ENCODE measurements at places on chromosomes 1 and 21. TPM values are rescaled to one million over a fixed set of nuclear protein-coding genes. Genes with fewer than 3 reads are reported as not detected.

The VANGL1 gene
- 7.8 TPM for total RNA-seq

DNA sequence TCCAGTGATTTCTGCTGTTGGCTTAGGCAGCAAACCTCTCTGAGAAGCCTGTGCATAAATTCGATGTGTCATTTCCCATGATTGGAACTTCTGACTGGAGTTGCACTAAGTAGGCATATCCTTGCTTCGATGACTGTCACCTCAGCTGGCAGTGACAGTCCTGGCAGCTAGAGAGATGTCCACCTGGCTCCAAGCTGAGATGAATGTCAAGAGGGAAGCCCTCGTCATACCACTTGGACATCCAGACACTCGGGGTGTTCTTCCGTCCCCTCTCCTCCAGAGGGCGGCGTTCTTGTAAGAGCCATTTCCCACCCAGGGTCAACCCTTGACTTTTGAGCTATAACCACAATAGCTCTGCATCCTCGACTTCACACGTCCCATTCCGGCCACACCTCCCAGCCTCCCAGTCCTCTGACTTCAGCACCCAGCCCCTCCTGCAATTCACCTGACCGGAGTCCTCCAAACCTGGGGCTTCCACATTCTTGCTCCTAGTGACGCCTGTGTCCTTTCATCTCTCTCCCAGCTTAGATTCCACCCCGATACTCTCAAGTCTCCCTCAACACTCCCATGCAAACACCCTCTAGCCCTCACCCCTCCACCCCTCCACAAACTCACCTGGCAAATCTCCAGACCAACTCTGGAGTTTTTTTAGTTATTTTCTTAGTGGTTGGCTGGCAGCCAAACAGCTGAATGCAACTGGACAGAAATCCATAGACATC is 17.3 kb downstream of the CA6 start:
- DNase-seq: peak; percentile 86

- no peak for DNase-seq
Measured at GRCh38 chr21:44426663-44427191, 28.6 kb upstream of the LRRC3 start.

DNA sequence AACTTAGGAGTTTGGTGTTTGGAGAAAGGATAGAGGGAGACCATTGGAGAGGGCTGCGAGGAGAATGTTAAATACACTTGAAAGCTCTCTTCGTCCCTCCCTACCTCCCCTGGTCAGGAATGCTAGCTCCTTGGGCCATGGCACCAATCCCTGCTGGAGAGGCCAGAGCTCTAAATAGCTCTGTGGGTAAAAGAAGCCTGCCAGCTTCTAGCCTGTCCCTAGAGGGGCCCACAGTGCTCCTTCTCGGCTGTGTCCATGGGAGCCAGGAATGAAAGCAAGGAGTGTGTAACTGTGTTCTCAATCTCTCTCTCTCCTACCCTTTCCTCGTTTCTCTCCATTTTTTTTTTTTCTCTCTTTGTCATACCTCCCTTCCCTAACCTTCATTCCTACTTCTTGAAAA is at the start of gene CCDC190:
Gene CCDC190, minus strand, starts transcription at position 75 of the 400 bp plus-strand sequence. CDS start 1,529 bp downstream, outside the sequence.
- peak; percentile 45 for DNase-seq

- DNase-seq: no peak
Measured at GRCh38 chr1:245444147-245444828, 289.5 kb downstream of the KIF26B start.

The FCRL6 gene
- 5.2 TPM for total RNA-seq

GRCh38 chr1:152343006-152343405 is 16.8 kb downstream of the FLG2 start:
- no peak for DNase-seq

The CASQ1 gene
- not detected for total RNA-seq

DNA sequence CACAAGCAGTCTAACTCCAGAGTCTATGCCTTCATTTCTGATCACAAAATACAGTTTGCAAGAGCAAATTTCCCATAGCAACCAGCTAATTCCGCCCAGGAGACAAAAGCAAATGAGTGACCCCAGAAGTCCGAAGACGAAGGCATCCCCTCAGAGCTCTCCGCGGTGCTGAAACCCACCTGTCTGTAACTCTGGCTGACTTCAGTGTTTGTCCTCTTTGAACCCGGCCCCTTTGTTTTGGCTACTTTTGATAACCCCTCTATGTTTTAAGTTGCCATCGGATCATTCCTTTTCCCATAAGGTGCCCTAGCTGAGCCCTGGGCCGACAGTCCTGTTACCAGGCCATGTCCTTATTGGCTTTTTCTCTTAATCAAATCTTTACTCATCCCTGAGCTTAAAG is 515.8 kb downstream of the PTPRU start:
- no peak for DNase-seq

DNA sequence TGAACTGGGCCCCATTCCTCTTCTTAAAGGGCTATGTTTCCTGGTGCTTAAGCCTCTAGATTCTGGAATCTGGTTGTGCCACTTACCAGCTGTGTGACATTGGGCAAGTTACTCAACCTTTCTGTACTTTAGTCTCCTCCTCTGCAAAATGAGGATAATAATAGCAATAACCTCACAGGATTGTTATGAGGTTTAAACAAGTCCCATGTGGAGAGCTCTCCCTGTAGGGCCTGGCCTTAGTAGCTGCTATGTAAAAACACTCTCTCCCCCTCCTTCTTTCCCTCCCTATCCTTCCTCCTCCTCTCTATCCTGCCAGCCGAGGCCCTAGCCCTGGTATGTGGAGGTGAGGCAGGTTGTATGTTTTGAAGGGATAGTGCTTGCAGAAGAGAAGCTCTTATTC is 8.2 kb upstream of the PEAR1 start:
- no peak for DNase-seq

- DNase-seq: no peak
Measured at GRCh38 chr1:246769306-246769705, 45.1 kb downstream of the SCCPDH start.

DNA sequence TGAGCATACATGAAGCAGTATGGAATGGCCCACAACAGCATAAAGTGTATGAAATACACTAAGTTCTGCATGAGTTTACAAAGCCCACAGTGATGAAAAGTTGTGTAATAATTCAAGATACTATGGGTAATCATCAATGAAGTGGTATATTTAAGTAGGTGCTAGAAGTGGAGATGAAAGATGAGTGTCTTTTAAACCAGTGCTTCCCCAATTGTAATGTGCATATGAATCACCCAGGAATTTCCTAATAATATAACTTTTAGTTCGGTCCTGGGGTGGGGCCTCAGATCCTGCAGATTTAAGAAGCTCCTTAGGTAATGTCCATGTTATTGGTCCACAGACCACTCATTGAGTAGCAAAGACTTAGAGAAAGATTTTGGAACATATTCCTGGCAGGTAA is 184.9 kb downstream of the DUSP10 start:
- no peak for DNase-seq

GRCh38 chr1:154179946-154180687 is 11.8 kb downstream of the TPM3 start:
- no peak for DNase-seq

DNA sequence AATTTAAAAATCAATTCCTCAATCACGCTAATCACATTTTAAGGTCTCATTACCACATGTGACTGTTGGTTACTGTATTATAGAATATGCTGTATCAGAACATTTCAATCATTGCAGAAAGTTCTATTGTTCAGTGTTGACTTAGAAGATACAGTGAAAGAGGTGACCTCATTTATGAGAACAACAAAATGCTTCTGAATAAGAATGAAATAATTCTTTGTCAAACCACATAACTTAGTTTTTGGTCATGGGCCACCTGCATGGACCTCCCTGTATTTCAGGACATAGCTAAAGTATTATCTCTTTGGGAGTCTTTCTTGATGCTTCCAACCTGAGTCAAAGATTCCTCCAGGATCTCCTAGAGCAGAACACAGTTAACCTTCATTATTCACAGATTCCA is 22.3 kb downstream of the MFSD2A start:
- no peak for DNase-seq
